ENCODE measurements at places on chromosomes 1 and 21. TPM values are rescaled to one million over a fixed set of nuclear protein-coding genes. Genes with fewer than 3 reads are reported as not detected.

ZNHIT6 gene
- 6.3 TPM for total RNA-seq

PLA2G2D gene
- not detected for total RNA-seq

IGSF3 gene
- 21.6 TPM for total RNA-seq

C1orf87 gene
- total RNA-seq, result 4.4 TPM

ZFP69B gene
- total RNA-seq, result 1.6 TPM

TMCO4 gene
- 46.1 TPM for total RNA-seq

- no peaks in the 10 kb centered on the region for H3K27me3 ChIP-seq
- no peak overlapping the region for H3K4me3 ChIP-seq
- no peak overlapping the region for H3K27ac ChIP-seq
- no peaks in the 10 kb centered on the region for H3K4me1 ChIP-seq
- H3K36me3 ChIP-seq, result no peaks in the 10 kb centered on the region
These were observed 162.7 kb downstream of the HMCN1 start for GRCh38 chr1:185896863-185897262.

DNA sequence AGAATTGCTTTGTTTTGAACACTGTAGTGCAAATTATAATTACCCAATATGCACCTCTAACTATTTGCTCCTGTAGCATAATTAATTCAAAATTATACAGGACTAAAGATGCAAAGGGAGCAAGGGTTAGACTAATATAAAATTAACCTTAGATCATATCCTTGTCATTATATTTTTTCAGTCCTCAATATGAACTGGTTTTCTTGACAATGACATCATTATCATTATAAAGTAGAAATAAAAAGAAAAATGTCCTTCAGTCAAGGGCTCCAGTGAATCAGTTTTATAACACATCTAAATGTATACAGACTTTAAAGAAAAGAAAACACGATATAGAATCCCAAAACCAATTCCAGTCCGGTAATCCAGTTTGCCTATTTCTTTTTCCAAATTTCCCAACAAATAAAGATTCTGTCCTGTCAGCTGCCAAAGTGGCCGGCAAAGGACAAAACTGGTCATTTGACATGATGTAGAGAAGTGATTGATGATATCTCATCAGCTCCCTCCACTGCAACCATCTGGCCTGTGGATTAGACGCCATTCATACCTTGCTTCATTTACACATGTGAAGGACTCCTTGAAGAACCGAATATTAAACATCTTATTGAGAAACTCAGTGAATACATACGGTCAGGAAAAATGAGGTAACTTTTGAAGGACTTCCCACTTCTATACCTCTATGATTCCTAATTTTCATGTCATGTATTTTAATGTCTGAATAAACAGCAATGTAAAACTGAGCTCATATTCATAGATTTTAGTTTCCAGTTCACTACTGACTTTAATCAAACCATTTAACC is 15.5 kb downstream of the DPYD start:
- H3K27ac ChIP-seq, result peak overlapping the region; percentile 65
- no peak for DNase-seq
- H3K4me3 ChIP-seq, result no peak overlapping the region
- no peaks in the 10 kb centered on the region for H3K36me3 ChIP-seq

DNA sequence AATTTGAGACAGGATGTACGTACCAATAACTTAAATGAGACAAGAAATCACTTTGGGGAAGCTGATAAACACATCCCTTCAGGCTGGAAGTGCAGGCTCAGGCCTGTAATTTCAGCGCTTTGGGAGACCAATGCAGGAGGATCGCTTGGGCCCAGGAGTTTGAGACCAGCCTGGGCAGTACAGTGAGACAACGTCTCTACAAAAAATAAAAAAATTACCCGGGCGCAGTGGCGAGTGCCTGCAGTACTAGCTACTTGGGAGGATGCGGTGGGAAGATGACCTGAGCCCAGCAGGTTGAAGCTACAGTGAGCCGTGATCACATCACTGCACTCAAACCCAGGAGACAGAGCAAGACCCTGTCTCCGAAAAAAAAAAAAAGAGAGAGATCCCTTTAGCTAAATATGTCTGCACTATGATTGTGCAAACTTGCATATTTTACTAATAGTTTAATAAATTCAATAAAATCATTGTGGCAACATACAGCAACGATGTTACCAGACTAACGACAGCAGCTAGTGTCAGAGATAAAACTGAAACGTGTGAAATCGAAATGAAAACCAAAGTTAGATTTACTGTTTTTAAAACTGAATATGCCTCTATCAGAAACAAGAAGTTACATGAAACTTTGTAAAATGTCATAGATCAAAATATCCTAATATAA is 54.7 kb downstream of the CD2 start:
- no peaks in the 10 kb centered on the region for H3K27me3 ChIP-seq
- H3K27ac ChIP-seq, result peak overlapping the region; percentile 28
- H3K4me1 ChIP-seq, result no peaks in the 10 kb centered on the region
- no peak overlapping the region for H3K4me3 ChIP-seq
- no peaks in the 10 kb centered on the region for H3K36me3 ChIP-seq

- no peaks in the 10 kb centered on the region for H3K36me3 ChIP-seq
- no peak overlapping the region for H3K4me3 ChIP-seq
- H3K27me3 ChIP-seq, result no peaks in the 10 kb centered on the region
- no peaks in the 10 kb centered on the region for H3K4me1 ChIP-seq
- DNase-seq, result no peak
These were observed 64.5 kb upstream of the SPATA6 start for GRCh38 chr1:48536477-48536876.

DNA sequence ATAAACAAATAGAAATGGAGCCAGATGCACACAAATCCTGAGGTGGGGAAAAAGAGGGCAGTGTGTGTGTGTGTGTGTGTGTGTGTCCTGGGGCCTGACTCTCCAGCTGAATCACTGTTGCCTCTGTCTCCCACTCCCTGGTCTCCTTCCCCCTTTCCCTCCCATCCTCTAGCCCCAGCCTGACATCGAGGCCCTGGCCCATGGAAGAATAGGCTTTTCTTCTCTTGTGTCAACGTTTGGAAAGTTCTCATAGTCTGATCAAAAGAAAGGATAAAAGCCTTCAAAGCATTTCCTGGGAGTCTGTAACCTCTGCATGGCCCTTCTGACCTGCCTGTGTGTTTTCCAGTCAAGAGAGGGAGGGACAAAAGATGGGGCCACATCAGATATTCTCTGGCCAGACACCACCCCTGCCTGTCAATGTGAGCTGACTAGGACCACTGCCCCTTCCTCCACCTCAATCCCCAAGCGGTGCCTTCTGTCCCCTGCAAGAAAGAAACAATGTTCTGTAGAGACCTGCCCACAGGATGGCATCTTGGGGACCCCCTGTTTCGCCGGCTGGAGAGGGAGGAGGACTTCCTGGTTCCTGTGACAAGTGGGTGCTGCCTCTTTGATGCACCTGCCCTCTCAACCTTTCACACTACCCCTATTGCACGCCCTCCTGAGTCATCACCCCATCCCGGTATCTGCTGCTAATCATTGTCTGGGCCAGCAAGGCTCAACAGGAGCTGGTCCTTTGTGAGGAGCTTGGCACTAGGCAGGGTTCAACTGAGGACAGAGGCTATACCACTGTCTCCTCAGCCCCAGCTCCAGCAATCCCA is 16.2 kb downstream of the KCNJ10 start:
- no peaks in the 10 kb centered on the region for H3K4me1 ChIP-seq
- H3K27me3 ChIP-seq, result no peaks in the 10 kb centered on the region
- H3K36me3 ChIP-seq, result no peaks in the 10 kb centered on the region
- no peak for DNase-seq
- H3K27ac ChIP-seq, result no peak overlapping the region

DNA sequence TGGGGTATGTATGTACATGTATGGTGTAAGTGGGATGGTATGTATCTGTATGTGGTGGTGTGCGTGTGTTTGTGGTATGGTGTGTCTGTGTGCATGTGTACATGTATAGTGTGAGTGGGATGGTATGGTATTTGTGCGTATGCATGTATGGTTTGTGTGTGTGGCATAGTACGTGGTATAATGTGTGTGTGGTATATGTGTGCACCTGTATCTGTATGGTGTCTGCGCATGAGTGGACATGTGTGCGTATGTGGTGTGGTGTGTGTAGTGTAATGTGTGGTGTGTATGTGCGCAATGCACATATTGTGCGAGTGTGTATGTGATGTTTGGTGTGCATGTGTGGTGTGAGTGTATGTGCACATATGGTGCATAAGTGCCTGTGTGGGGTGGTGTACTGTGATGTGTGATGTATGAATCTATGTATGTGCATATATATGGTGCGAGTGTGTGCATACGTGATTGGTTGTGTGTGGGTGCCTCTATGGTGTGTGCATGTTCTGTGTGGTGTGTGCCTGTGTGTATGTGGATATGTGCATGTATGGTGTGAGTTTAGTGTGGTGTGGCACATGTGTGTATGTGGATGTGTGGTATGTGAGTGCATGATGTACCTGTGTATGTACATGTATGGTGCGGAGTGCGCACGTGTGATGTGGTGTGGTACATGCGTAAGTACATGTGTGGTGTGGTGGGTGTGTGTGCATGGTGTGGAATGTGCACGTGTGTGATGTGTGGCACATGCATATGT is 38.8 kb downstream of the WDR4 start:
- H3K36me3 ChIP-seq, result peaks cover 17% of the 10 kb centered on the region
- H3K4me1 ChIP-seq, result peaks cover 9% of the 10 kb centered on the region
- no peaks in the 10 kb centered on the region for H3K27me3 ChIP-seq
- H3K27ac ChIP-seq, result no peak overlapping the region

DNA sequence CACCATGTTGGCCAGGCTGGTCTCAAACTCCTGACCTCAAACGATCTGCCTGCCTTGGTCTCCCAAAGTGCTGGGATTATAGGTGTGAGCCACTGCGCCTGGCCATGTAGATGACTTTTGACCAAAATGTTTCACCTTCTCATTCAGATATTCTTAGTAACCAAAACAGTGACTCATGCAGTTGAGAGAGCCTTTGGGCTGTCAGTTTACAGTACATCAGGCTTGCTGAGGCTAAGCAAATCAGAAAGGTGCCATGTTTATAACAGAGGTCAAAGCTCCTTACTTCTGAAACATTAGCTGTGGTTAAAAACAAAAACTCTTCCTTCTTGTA is 21.0 kb downstream of the CNIH4 start:
- H3K4me3 ChIP-seq, result no peak overlapping the region
- peaks cover 75% of the 10 kb centered on the region for H3K36me3 ChIP-seq
- no peak overlapping the region for H3K27ac ChIP-seq
- H3K27me3 ChIP-seq, result no peaks in the 10 kb centered on the region
- DNase-seq, result no peak

GRCh38 chr1:220730486-220730885 is 17.6 kb upstream of the MTARC2 start:
- no peaks in the 10 kb centered on the region for H3K27me3 ChIP-seq
- DNase-seq, result no peak
- H3K4me3 ChIP-seq, result no peak overlapping the region
- H3K36me3 ChIP-seq, result no peaks in the 10 kb centered on the region
- peaks cover 25% of the 10 kb centered on the region for H3K4me1 ChIP-seq
- no peak overlapping the region for H3K27ac ChIP-seq

- no peak overlapping the region for H3K4me3 ChIP-seq
- H3K27ac ChIP-seq, result no peak overlapping the region
- DNase-seq, result no peak
- no peaks in the 10 kb centered on the region for H3K4me1 ChIP-seq
- no peaks in the 10 kb centered on the region for H3K36me3 ChIP-seq
- H3K27me3 ChIP-seq, result no peaks in the 10 kb centered on the region
These were observed 7.5 kb downstream of the CR2 start for GRCh38 chr1:207461649-207462048.

DNA sequence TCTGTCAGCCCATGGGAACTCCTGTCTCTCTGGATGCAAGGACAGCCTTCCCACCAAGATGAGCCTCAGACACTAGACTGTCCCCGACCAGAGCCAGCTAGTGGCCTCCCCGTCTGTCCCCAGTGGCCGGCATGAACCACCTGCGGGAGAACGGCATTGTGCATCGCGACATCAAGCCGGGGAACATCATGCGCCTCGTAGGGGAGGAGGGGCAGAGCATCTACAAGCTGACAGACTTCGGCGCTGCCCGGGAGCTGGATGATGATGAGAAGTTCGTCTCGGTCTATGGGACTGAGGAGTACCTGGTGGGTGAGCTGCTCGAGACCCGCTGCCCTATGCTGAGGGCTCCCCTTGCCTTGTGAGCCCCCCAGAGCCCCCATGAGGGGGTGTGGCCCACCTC is 5.8 kb downstream of the IKBKE start:
- no peak for DNase-seq
- peaks cover 16% of the 10 kb centered on the region for H3K4me1 ChIP-seq
- no peaks in the 10 kb centered on the region for H3K27me3 ChIP-seq
- H3K36me3 ChIP-seq, result no peaks in the 10 kb centered on the region

GRCh38 chr1:36095760-36096405 is 7.2 kb downstream of the ADPRS start:
- H3K36me3 ChIP-seq, result peaks cover 51% of the 10 kb centered on the region
- peaks cover 28% of the 10 kb centered on the region for H3K4me1 ChIP-seq

GRCh38 chr1:7583291-7584096 is 187.6 kb upstream of the VAMP3 start:
- no peaks in the 10 kb centered on the region for H3K4me1 ChIP-seq
- no peak overlapping the region for H3K27ac ChIP-seq
- H3K36me3 ChIP-seq, result no peaks in the 10 kb centered on the region
- H3K27me3 ChIP-seq, result no peaks in the 10 kb centered on the region

GRCh38 chr1:175410560-175410959 is 218.0 kb upstream of the KIAA0040 start:
- no peaks in the 10 kb centered on the region for H3K36me3 ChIP-seq
- H3K4me1 ChIP-seq, result no peaks in the 10 kb centered on the region

- H3K4me3 ChIP-seq, result no peak overlapping the region
- no peak overlapping the region for H3K27ac ChIP-seq
- DNase-seq, result no peak
These were observed 21.1 kb downstream of the RTCA start for GRCh38 chr1:100287162-100287561.

DNA sequence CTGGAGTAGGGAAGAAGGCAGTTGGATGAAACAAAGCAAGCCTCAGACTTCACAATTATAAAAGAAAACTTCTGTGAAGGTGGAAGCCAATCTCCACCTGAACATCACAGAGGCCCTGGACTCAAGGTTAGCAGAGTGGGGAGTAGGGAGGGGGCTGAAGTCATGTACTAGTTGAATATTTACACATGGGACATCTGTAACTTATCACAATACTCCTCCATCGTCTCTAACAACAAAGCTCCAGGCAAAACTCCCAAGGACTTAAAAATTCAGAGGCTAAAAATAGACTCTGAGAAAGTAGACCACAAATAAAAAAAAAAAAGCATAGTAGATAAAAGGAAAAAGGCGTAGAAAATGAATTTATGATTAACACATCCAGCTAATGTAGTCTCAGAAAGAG is 326.3 kb upstream of the PKN2 start:
- H3K27me3 ChIP-seq, result no peaks in the 10 kb centered on the region
- no peaks in the 10 kb centered on the region for H3K4me1 ChIP-seq
- H3K27ac ChIP-seq, result no peak overlapping the region
- no peak overlapping the region for H3K4me3 ChIP-seq
- no peaks in the 10 kb centered on the region for H3K36me3 ChIP-seq

GRCh38 chr21:14862794-14863720 is 201.7 kb downstream of the NRIP1 start:
- no peak overlapping the region for H3K4me3 ChIP-seq
- no peaks in the 10 kb centered on the region for H3K27me3 ChIP-seq
- no peaks in the 10 kb centered on the region for H3K36me3 ChIP-seq
- no peak for DNase-seq
- H3K27ac ChIP-seq, result no peak overlapping the region
- H3K4me1 ChIP-seq, result peaks cover 1% of the 10 kb centered on the region

- H3K27ac ChIP-seq, result no peak overlapping the region
- H3K36me3 ChIP-seq, result peaks cover 20% of the 10 kb centered on the region
- no peaks in the 10 kb centered on the region for H3K4me1 ChIP-seq
- no peak for DNase-seq
These were observed 44.5 kb downstream of the MDM4 start for GRCh38 chr1:204560590-204561150.

- no peak overlapping the region for H3K27ac ChIP-seq
- no peak overlapping the region for H3K4me3 ChIP-seq
- DNase-seq, result no peak
- H3K27me3 ChIP-seq, result no peaks in the 10 kb centered on the region
- peaks cover 7% of the 10 kb centered on the region for H3K4me1 ChIP-seq
These were observed 19.5 kb downstream of the XKR8 start for GRCh38 chr1:27979151-27979858.

GRCh38 chr21:33801424-33802405 is 113.9 kb downstream of the ATP5PO start:
- H3K4me1 ChIP-seq, result peaks cover 4% of the 10 kb centered on the region
- no peak for DNase-seq
- H3K27me3 ChIP-seq, result no peaks in the 10 kb centered on the region
